ENCODE measurements at places on chromosomes 2 and 18.
A peak's percentile ranks its signal among the peaks of the same experiment; 100 is the strongest.

- no peak for DNase-seq
These were observed 105.6 kb upstream of the CTDP1 start for GRCh38 chr18:79573921-79574491.

GRCh38 chr2:60482222-60482621, 71.2 kb downstream of the BCL11A start:
- no peak for DNase-seq

GRCh38 chr18:28635530-28635929, 458.6 kb upstream of the CDH2 start:
- no peak for DNase-seq

- peak; percentile 9 for DNase-seq
These were observed 363.3 kb upstream of the TFPI start for GRCh38 chr2:187917535-187917934.

DNA sequence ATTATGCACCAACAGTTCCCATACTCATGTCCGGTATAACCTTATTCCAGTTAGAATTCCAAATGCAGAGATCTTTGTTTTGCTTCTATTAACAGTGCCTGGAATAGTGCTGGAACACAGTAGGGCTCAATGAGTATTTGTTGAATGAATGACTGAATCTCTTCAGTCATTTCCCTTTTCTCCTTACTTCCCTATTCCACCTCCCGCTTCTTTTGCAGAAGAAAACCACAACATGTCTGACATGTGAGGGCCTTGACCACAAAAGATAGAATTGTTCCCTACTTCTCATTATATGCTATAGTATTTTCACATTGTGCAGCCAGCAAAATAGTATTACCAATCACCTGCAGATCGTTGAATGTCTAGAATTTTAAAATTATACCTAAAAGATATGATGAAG, 19.5 kb upstream of the HNRNPLL start:
- no peak for DNase-seq

DNA sequence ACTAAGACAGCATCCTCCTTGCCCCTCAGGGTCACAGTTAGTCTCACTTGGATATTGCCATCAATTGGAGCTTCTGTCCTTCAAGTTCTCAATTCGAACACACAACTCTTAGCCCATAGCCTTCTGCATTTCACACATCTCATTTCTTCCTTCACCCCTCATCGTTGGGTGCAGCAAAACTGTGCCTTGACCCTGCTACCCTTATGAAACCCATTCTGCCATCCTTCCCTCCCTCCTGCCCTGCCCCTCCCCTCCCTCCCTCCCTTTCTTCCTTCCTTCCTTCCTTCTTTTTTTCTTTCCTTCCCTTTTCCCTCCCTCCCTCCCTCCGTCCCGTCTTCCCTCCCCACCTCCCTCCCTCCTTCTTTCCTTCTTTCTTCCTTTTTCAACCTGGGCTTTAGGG, 80.7 kb upstream of the CYRIA start:
- DNase-seq, result no peak

GRCh38 chr2:111167863-111168162, 47.1 kb downstream of the BCL2L11 start:
- DNase-seq, result no peak

DNA sequence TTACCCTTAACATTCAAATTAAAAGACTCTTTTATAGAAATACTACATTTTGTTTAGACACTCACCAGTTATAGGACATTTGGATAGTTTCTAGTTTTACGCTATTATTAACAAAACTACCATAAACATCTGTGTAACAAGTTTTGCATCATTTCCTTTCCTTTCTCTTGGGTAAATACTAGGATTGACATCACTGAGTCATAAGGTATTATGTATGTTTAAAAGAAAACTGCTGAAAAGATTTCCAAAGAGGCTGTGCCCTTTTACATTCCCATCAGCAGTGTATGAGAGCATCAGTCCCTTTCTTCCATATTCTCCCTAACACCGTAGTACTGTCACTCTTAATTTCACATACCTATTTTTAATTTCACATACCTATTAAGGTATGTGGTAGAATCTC, 130.6 kb downstream of the USP34 start:
- no peak for DNase-seq

DNA sequence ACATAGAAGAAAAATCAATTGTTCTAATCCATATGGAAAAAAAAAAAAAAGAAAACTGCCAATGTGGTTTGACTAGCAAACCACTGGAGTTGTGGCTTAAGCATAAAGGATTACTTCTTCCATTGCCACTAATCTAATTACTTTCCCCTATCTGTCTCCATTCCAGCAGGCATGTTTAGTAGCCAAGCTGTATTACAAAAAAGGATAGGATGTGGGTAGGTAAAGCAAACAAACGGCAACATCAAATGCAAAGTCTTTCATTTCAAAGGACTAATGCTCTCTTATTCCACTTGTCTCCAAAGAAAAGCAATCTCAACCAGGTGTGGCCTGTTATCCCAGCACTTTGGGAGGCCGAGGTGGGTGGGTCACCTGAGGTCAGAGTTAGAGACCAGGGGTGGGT, 36.5 kb downstream of the SLC8A1 start:
- DNase-seq, result no peak

GRCh38 chr2:7011356-7012083, 94.3 kb downstream of the RNF144A start:
- DNase-seq, result peak; percentile 93

- DNase-seq, result no peak
These were observed 5.4 kb downstream of the COLEC11 start for GRCh38 chr2:3600256-3600855.

- DNase-seq, result no peak
These were observed 137.9 kb downstream of the ZNF516 start for GRCh38 chr18:76357174-76357573.

GRCh38 chr2:80141007-80141726, 163.4 kb downstream of the LRRTM1 start:
- DNase-seq, result no peak

- DNase-seq, result no peak
These were observed 90.0 kb downstream of the DSEL start for GRCh38 chr18:67426486-67426885.

- peak; percentile 77 for DNase-seq
These were observed 36.1 kb downstream of the STPG4 start for GRCh38 chr2:47119001-47119400.

GRCh38 chr2:186691231-186691630, 2.6 kb upstream of the FAM171B start:
- no peak for DNase-seq

- no peak for DNase-seq
These were observed 136.7 kb upstream of the ZFP36L2 start for GRCh38 chr2:43363120-43363519.

GRCh38 chr2:161223139-161223732, 63.0 kb downstream of the TANK start:
- no peak for DNase-seq

DNA sequence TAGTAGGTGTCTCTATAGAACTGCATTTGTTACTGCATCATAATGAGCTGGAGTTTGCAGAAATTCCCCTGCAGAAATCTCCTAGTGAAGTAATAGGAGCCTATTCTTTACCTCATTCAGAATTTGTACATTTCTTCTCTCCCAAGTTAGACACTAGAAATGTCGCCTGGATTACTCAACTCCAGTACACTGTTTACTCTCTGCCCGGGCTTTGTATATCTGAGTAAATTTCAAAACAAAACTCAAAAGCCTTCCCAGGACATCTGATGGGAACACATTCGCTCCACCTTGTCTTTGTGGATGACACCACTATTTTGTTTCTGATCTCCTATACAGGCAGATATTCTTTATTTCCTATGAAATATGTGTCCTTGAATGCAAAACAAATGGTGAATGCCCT, 76.8 kb downstream of the POU3F3 start:
- no peak for DNase-seq

GRCh38 chr2:175233135-175233719, 51.7 kb upstream of the ATP5MC3 start:
- peak; percentile 71 for DNase-seq

DNA sequence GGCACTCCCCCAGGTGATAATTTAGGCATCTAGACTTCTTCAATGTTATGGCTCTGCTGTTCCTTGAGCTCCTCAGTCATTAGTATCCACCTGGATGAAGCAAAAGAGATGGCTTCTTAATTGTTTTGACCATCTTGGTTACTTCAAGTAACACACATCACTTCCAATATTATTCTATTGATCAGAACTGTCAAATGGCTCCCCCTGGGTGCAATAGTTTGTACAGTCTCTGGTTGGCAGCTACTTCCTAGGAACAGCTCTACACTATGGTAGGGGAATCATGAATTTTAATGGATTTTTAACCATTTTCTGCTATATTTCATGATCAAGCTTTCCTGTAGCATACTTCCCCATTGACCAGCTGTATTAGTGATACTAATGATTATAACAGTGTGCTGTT, 157.0 kb downstream of the NYAP2 start:
- no peak for DNase-seq

GRCh38 chr2:175445281-175445680, 263.8 kb upstream of the ATP5MC3 start:
- DNase-seq, result no peak

GRCh38 chr18:58386780-58387179, 242.1 kb downstream of the ALPK2 start:
- DNase-seq, result no peak

DNA sequence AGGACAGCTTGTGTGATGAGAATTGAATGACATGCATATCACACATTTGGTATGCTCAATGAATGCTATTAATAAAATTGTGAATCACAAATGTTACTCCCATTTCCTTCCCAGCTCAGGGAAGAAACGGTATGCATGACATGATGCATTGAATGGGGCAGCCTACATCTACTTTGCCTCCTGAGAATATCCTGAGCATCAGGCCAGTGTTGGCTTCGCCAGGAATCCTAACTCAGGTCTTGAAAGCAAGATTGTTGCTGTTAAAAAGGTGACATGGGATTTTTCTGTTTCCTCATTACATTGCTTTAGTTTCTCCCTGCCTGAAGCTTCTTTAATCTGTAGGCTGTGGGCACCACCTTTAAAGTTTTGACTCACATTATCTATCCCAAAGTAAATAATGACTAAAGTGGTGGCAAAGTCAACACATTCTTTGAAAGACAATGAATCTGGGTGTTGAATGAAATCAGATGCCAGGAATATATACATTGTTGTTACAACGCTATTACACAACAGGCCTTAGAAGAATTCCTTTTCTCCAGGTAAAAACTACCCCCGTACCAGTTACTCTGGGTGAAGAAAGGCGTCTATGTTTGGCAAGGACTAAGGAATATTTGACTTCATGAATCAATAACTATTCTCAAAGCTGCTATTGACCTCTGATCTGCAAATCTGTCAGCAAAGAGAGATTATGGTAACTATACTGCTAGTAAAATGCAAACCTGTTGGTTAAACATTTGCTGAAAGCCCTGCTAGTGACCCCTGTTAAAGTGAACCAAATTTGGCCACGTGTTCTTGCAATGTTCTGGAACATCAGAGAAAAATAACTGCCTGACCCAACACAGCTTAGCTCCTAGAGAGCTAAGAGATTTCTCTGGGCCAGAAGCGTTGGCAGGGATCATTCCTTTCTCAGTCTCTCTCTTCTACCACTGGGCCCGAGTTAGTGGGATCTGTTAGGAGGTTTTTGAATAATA, 30.5 kb upstream of the NEDD4L start:
- no peak for DNase-seq

DNA sequence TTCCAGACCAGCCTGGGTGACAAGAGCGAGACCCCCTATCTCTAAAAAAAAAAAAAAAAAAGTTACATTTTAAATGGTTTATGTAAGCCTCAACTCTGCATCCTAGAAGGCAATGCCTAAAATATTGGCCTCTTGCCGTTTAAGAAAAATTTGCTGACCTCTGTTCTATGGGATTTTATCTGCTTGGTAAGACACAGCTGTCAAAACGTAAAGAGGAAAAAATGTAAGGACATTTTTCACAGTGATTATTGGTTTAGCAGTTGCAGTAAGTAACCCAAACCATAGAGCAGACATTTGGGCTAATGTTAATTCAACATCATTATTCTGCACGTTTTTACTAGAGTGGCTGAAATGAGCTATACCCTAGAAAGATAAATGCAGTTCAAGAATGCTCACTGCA, 14.4 kb upstream of the E2F6 start:
- DNase-seq, result no peak

DNA sequence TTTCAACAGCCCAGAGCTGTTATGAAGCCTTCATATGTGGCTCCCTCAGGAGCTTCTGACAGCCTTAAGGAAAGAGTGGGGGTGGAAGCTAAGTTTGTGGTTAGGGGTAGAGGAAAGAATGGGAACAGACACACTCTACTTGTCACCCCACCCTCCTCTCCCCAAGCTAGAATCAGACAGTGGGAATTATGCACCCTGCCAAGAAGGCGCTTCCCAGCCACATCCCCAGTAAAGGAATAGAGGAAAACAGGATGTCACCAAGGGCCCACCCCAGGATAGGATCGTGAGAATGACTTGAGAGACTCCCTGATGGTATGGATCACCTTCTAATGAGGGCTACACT, 32.4 kb upstream of the EML4 start:
- DNase-seq, result no peak

GRCh38 chr18:64334748-64335147, 185.9 kb upstream of the LINC00305 start:
- peak; percentile 58 for DNase-seq

DNA sequence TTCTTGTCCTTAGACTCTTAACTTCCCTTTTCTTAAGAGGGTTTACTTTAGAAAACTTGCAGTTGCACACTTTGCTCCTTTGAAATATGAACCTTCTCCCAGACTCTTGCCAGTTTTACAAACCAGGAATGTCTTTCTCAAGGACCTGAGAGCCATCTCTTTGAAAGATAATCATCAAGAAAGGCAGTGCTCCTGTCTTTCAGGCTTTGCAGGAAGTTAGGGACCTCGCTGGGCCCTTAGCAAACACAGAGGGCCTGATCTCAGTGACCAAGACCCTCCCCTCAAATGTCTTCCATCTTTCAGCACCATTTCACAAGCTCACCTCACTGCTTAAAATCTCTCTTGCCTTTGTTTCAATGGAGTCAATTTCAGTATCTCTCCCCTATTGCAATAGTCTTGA, 32.0 kb upstream of the NYAP2 start:
- no peak for DNase-seq

DNA sequence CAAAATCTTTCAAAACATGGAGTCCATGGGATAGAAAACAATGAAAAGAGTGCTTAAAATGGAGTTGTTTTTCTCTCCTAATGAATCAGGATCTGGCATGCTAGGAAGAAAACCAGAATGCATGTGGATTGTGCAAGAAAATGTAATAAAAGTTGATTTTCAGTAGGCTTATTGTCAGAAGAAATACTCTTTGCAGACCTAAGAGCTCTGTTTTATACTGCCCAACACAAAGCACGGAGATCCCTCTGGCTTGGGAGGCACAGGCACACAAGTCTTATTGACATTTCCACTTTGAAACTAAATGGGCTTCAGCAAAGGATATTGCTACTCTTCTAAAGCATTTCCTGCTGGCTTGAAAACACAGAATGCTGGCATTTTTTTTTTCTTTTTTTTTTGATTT, 15.5 kb upstream of the DAPL1 start:
- no peak for DNase-seq

DNA sequence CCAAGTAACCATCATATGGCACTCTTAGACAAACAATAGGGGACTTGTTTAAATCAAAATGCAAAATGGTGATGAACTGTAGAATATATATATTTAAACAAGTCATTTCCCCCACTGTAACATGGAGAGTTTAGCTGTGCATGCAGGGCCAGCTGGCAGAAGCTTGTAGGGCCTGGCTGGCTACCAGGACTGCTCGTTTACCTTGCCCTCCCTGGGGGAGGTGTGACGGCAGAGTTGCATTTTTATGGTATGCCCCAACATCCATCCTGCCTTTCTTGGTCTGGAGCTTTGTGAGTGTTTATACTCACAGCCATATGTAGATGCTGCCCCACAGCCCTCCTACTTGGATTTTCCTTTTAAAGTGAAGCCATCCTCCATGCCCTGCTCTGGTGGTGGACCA, 101.7 kb upstream of the ZFP36L2 start:
- DNase-seq, result no peak

GRCh38 chr2:99660616-99661406, 171.0 kb upstream of the REV1 start:
- DNase-seq, result no peak
